Stimulated activated CD8-positive, alpha-beta memory T cell treated with anti-CD3 and anti-CD28 coated beads, Interleukin-2, amount 100 ng/mL, for 1 hour (primary cell): ENCODE measurements at places on chromosomes 2 and 18.

- no peak for DNase-seq
Measured at GRCh38 chr18:35393716-35394115, 16.6 kb upstream of the ZNF396 start.

DNA sequence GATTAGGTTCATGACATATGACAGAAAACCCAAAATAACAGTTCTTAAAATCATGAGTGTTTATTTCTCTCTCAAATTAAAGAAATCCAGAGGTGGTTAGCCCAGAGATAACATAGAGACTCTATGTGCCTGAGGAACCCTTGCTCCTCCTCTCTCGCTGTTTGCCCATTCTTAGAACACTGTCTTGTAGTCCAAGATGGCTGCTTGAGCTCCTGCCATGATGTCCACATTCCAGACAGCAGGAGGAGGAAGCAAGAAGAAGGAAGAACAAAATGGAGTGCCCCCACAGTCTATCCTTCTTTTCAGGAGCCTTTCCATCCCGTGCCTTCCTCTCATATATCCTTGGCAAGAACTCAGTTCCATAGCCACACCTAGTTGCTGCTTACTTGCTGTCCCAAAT, 13.9 kb upstream of the ST8SIA5 start:
- no peak for DNase-seq

- no peak for DNase-seq
Measured at GRCh38 chr2:215770668-215771067, 242.7 kb downstream of the MREG start.

DNA sequence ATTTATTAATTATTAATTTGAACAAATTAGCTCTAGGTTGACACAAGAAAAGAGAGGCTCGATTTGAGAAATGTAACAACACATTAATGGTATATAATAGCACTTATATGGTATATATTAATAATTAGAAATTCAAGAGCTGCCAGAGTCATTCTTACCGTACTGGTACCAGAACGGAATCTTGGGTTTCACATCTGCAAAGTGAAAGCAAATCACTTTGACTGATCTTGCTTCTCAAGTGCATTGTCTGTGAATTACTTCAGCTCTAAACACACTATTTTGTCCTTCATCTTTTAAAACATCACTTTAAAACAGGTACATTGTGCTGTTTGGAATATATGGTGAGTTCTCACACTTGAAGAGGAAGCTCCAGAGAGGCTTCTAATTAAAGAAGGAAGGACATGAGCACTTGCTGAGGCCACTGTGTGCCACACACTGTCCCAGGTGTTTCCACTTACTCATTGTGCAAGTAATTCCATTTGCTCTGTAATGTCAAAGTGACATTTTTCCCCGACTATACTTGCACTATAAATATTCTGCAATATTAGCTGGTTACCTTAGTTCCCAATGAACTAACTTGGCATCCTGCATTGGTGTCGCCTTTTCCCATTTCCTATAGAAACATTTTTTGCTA, 85.8 kb downstream of the PLA2R1 start:
- no peak for DNase-seq

DNA sequence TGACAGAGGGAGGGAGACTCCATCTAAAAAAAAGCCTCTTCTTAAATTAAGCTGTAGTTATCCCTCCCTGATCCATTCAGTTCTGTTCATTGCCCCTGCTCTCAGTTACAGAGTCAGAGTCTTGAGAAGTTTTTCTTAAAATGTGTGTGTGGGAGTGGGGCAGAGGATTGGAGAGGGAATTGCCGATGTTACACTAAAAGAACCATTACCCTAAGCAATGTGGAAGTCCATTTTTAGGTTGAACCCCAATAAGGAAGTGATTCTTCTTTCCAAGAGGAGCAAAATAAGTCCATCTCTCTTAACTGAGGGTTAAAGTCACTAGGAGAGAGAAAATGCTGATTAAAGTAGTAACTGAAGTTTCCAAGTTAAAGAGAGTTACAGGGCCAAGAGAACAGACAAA, 21.2 kb upstream of the THOC1 start:
- DNase-seq, result no peak

DNA sequence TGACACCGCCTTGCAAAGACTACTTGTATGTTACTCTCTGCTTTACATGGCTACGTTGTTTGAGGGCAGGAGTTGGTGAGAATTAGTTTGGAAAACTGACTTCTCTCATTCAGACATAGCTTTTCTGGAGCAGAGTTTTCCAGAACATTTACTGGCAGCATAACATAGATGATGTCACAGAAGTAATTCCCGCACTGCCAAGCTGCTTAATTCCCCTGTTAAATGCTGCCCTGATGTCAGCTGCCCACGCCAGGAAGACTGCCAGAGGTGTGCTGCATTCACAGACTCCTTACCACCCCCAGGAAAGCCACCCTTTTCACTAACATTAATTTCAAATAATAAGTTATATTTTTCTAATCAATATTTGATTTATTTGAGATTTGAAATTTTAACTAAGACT, 24.7 kb upstream of the PTPN2 start:
- DNase-seq, result no peak

DNA sequence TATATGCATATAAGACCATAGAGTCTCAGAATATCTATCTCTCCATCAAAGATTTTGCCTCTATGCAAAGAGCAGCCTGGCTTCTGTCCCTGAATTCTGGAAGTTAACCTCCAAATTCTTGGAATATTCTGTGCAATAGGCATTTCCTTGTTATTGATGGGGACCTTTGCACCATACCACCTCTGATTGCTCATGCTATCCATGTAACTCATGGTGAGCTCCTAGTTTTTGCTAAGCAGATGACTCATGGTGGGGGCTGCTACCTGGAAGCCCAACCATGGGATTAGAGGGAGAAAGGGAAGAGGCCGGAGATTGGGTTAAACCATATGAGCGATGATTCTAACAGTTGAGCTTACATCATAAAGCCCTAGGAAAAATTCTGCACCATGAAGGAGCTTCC, 310.2 kb upstream of the FIGN start:
- DNase-seq, result no peak

- DNase-seq, result no peak
Measured at GRCh38 chr2:27756544-27757498, 14.7 kb upstream of the MRPL33 start.

GRCh38 chr2:225993430-225993829, 593.9 kb downstream of the NYAP2 start:
- DNase-seq, result no peak

GRCh38 chr18:76496194-76496890, 1.3 kb upstream of the ZNF516 start:
- DNase-seq, result no peak

- DNase-seq, result peak; percentile 85
Measured at GRCh38 chr2:226791487-226792081, 8.0 kb downstream of the IRS1 start.
